Uterine smooth muscle cell (primary cell): ENCODE measurements at places on chromosomes 1 and 21. TPM values are rescaled to one million over a fixed set of nuclear protein-coding genes. Genes with fewer than 3 reads are reported as not detected.

VCAM1 gene
- 0.44 and 3.0 TPM in 2 replicates for total RNA-seq

GREM2 gene
- 1.00 and 1.9 TPM in 2 replicates for total RNA-seq

THEM5 gene
- not detected in 2 replicates for total RNA-seq

SPRR2A gene
- total RNA-seq = not detected in 2 replicates

FAM151A gene
- not detected in 2 replicates for total RNA-seq

KCND3 gene
- total RNA-seq = under 0.01 and 0.25 TPM in 2 replicates

GPR153 gene
- 3.0 and 7.9 TPM in 2 replicates for total RNA-seq

C4BPB gene
- total RNA-seq = not detected in 2 replicates

CAPZB gene
- total RNA-seq = 158 and 172 TPM in 2 replicates
